ENCODE measurements at places on chromosomes 3 and 15.

DNA sequence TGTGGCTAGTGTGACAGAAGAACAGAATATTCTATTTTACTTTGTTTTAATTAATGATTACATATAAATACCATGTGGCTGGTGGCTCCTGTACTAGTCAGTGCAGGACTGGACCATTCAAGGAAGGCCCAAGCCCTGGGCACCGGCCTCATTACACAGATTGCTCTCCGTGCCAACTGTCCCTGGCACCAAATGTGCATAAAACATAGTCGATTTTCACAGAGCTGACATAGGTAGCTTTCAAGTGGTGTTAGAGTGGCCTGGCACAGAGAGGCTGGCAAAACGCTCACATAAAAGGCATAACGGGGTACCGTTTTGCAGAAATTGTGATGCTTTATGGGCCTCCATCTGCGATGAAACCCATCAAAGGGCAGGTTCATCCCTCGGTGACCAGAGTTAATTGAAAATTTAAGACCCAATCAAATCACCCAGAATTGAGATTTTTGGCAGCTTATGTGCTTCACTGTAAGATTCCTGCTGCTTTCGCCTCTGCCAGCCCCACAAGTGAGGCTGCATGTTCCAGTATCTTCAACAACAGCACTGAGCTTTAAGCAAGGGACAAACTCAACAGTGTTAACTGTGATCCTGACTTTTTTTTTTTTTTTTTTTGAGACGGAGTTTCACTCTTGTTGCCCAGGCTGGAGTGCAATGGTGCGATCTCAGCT is 25.9 kb downstream of the RFTN1 start:
- DNase-seq: no peak

DNA sequence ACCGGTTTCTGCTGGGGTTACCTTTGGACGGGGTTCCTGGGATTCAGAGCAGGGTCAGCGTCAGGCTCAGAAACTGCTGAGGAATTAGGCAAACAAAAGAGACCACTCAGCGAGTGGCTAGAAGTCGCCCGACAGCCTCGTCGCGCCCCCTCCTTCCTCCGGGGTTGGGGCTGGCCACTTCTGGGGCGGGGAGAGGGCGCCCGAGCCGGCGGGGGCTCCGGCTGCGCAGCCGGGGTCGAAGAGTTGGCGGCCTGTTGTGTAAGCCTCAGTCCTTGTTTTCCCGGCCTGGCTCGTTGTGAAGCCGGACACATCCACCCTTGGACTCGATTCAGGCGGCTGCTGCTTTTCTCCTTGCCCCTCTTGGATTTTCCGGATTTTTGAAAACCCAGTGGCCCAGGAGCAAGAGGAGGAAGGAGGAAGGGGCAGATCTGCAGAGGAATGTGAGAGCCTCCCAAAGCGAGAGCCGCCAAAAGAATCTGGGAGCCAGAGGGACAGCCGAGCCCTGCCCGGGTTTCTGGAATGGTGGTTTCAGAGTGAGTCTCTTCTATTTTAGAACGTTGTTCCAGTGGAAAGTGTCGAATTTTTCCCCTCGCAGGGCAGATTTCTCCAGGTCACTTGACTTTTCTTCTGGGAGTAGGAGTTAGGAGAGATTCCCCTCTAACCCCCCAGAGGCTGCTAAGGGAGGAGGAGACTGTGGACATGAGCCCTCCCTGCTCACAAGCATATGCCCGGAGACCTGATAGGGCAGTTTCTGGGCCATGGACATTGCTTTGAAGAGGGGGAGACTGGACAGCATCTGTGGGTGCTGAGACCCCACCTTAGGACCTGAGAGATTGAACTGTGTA is 666 bp downstream of the SNX33 start:
- no peak for DNase-seq

DNA sequence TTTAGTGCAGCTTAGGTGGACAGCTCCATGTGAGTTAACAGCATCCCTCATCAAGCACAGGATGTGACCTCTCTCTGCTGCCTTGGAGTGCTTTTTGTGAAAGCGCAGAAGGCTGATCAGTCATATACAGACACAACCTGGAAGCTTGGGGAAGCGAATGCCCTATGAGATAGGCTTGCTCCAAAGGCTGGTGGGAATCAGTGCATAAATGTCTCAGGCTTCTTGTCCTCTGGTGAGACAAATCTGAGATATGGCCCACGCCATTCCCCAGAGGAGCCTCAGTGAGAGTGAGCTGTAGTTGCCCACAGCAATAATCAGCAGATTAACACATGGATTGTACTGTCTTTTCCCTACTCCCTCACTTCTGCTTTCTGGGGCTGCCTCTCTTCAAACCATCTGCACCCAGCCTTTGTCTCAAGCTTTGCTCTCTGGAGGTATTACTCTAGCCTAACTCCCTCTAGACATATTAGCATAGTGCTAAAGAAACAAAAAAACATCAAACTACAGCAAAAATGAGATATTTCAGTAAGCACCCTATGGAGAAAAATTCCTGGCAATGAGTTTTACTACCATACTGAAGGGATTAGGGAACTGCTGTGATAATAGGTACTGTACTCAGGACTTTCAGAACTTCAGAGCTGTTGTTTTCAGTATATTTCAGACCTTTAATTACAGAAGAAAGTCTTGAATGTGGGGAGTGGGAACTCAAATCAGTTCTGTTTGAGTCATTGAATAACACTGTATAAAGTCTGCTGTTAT is 113.7 kb downstream of the OXSM start:
- no peak for DNase-seq

DNA sequence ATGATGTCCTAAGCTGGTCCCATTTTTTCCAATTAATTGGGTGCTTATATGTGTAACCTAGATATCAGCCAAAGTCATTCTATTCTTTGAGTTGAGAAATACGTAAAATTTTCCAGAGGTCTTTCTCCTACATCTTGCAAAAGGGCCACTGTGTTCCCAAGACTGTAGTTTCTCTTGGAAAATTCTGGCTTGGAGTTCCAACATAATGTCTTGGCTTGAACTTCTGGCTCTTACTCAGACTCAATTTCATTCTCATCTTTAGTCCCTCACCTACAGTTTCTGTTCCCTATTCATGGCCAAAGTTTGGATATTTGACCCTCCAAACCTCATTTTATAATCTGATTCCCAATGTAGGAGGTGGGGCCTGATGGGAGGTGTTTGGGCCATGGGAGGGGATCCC is 201.4 kb upstream of the ARHGEF26 start:
- no peak for DNase-seq

GRCh38 chr15:51234176-51234927 is 104.0 kb downstream of the CYP19A1 start:
- no peak for DNase-seq

GRCh38 chr3:133884054-133884886 is 11.4 kb downstream of the RAB6B start:
- no peak for DNase-seq

DNA sequence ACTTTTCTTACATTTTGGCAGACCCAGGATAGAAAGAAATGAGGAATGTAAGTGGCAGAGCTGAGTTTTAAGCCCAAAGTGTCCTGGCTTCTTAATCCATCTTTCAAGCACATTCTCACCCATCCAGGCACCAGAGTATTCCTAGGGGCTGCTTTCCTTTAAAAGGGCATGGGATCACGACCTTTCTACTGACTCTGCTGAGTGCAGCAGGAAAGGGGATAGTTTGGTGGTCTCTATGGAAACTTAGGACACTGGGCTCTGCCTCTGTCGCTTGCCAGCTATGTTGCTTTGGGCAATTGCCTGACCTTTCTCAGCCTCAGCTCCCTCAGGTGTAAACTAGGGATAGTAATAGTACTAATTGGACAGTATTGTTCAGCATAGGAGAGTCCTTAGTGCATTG is 458.4 kb downstream of the PDCD6IP start:
- DNase-seq: no peak

DNA sequence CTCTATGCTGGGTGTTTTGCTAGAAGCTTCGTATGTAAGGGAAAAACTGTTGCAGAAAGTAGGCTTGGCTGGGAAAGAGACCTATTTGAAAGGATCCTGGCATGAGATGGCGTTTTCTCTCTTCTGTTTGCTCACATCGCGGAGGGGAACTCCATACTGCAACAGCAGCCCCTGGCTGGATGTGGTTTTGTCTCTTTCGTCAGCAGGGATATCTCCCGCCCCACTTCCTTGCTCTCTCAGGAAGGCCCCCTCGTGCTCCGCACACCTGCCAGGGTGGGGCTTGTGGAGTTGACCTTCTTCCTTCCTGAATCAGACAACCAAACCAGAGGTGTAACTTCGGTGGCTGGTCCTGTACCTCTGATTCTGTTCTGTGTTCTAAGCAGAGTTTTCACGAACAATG is 26.4 kb upstream of the MYZAP start:
- DNase-seq: no peak

GRCh38 chr3:5809586-5810246 is 622.2 kb downstream of the EDEM1 start:
- no peak for DNase-seq

DNA sequence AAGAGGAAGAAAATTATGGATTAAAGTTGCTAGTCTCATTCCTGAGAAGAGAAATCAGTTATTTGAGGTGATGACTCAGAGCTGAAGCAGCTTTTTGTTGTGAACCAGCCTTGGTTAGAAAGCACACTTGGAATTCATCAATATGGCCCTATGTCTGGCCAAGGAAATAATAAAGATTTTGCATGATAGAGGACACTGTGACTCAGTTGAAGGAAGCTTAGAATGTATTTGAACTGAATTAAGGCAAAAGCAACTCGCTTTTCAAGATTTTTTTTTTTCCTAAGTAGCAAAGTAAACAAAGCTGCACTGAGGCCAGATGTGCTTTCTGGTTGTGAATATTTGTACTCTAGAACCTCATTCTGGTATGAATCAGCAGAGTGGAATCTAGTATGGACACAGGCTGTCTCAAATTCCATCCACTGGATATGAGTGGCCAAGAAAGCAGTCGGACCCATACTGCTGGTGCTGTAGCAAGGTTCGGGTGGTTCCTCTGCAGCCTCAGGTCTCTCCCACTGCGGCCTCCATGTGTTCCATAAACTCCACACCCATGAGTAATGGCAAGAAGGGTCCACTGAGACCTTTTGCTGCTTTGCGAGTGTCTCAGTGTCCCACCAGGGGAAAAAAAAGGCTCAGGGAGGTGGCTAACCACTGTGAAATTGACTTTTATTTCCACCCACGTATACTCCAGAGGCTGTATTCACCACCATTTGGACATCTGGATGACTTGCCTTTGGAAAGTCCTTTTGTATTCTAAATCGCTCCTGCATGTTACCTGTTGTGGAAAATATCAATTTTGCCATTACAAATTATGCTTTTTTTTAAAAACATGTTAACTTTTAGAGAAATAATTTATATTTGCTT is 53.1 kb downstream of the TGFBR2 start:
- DNase-seq: peak; percentile 4

DNA sequence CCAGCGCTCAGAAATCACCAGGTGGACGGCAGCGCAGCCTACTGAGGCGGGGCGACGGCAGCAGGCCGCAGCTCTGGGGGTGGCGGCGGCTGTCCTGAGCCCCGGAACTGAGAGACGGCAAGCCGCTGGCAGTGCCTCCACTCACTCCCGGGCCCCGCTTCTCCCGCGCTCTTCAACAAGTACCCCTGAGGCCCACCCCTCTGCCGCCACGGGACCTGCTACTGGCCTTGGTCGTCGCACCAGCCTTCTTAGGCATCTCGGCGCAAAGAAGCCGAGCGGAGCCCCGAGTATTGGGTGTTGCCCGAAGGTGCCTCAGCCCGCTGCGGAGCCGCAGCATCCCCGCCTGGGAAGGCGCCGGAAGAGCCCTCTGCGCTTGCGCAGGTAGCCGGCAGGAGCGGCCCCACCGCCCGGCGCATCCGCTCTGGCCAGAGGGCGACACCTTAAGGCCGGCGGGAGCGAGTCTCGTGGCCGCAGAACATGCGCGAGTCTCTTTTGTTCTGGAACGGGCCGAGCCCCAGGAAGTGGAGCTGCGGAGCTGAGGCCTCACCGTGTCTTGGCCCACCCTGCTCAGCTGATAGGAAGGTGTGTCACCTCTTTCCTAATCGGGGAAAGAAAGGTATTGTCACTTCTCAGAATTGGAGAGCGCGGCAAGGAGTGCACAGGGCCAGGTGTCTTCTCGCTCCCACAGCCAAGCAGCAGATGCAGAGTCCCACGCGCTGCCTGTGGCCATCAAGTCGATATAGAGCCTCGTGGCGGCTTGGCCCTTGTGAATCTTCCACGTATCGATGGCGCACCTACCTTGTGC is at the start of gene C15orf40:
C15orf40 (minus strand) TSS at position 369 of the 805 bp plus-strand sequence; CDS start at position 337, 32 bp downstream.
- DNase-seq: peak; percentile 86

GRCh38 chr3:184919651-184920050 is 107.7 kb downstream of the VPS8 start:
- DNase-seq: no peak

DNA sequence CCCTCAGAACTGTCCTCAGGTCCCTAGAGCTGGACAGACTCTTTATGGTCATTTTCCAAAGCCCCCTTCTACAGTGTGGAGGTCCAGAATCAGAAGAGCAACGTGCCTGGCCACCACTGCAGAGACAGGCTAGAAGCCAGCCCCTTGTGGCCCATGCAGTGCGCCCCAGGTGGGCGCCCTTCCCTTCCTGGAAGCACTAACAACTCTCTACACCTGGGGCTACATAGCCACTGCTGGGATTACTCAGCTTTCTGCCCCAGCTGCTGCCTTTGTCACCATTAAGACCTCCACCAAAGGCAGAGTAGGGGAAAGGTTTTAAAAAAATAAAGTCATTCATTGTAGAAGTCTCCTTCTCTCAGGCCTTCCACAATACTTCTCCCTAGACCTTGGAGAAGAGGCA is 2.3 kb downstream of the RASGRP1 start:
- no peak for DNase-seq

GRCh38 chr3:4986782-4987537 is 7.7 kb downstream of the BHLHE40 start:
- DNase-seq: peak; percentile 94

DNA sequence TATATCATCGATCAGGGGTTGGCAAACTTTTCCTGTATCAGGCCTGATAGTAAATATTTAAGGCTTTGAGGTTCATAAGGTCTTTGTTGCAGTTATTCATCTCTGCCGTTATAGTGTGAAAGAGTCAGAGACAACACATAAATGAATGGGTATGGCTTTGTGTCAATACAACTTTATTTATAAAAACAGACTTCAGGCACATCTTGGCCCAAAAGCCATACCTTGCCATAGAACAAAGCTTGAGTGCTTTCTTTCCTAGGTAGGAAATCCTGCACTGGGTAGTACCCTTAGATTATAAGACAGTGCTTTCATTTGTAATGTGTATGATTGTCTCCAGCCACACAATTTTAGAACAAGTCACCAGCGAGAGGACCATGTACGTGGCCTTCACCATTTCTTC is 58.9 kb upstream of the MAGI1 start:
- DNase-seq: no peak

Data from NCI-H460 (cell line).